ENCODE measurements at places on chromosomes 3 and 15.

GRCh38 chr3:105359098-105359762, 7.5 kb upstream of the ALCAM start:
- DNase-seq = no peak

- no peak for DNase-seq
Observed at GRCh38 chr15:64651601-64652191, 123.7 kb downstream of the RBPMS2 start.

- DNase-seq = no peak
Observed at GRCh38 chr15:99502182-99502581, 63.6 kb upstream of the MEF2A start.

- no peak for DNase-seq
Observed at GRCh38 chr3:41248525-41248924, 49.2 kb downstream of the CTNNB1 start.

DNA sequence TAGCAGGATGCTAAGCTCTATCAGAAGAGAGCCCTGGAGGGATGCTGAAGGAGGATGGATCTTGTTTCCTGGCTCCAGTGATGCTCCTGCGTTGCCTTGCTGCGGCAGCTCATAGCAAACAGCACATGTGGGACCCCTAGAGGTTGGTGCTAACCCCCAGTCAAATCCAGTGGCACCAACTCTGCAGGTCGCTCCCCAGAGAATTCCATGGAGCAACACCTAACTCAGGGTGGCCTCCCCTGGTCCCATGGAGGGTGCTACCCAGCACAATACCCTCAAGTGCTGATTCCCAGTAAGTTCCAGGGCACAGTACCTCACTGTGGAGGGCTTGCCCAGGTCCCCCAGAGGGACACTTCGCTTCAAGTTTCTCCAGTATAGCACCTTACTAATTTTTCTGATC, 231.2 kb downstream of the NEK10 start:
- no peak for DNase-seq

- no peak for DNase-seq
Observed at GRCh38 chr3:190499122-190499521, 14.8 kb upstream of the IL1RAP start.

DNA sequence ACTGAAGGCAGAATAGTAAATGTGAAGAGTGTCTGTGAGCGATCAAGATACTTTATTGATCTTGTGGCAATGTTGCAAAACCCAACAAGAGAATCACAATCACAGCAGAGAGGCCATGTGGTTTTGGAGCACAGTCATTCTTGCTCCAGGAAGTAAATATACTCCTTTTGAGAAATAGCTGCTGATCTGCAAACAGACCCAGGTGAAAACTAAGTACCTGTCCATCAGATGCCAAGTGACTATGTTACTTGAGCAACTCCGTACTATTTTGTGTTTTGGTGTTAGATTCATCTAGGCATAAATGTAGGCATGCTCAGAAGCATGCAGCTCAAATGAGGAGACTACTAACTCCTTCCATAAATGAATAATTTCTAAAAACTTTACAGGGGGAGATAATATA, 627.9 kb downstream of the ZBBX start:
- DNase-seq = no peak

DNA sequence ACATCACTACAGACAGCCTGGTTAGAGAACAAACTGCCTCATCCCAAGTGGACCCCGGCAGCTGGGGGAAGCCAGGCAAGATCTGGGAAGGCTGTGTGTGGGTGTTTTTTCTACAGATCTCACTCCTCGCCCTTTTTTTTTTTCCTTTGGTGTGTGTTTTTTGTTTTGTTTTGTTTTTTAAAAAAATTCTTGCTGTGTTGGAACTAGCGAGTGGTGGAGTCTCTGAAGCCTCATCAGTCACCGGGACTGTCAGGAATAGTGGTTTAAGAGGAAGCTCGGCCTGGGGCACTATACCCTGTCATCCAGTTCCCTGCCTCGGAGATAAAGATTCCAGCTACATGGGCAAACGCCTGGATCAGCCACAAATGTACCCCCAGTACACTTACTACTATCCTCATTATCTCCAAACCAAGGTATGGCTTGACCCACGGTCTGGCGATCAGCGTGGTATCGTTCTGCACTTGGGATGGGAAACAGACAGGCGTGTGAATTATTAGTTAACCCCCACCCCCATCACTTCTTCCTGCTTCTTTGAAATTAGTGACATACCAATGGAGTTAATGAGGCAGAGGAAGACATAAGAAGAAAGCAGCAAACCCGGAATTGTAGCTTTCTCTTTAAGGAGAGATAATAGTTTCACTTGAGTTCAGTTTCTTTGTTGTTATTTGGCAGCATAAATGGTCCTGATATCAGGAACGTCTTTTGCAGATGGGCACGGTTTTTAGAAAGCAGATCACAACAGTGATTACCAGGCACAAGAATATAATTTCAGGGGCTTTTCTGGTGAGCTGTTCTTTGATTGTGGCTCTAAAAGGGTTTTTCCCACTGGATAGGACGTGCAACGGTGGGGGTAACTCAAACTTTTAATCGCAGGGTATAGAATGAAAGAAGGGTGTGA, 722 bp downstream of the RBMS3 start:
- no peak for DNase-seq

- DNase-seq = no peak
Observed at GRCh38 chr3:71444861-71445259, 138.7 kb downstream of the FOXP1 start.

- no peak for DNase-seq
Observed at GRCh38 chr3:186653984-186654383, 11.8 kb upstream of the HRG start.

GRCh38 chr3:138450704-138451424, 16.4 kb downstream of the ESYT3 start:
- no peak for DNase-seq

DNA sequence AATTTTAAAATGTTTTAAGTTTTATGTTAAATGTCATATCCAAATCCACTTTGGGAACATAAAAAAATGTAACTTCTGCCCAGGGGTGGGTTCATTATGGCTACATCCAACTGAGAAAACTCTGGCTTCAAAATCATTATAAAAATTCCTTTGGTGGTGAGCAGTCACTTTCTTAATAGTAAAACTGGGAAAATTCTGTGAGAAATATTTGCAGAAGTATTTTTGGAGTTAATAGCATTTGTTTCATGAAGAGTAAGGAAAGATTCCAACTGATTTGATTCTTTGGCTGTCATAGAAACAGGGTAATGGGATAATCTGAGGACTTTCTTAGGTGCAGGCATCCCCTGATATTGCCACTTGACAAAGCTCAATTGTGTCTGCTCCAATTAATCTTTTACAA, 38.8 kb downstream of the CPA3 start:
- no peak for DNase-seq

Measured in DMS 273 treated with DMSO at 0.1 percent for 48 hours (cell line).